ENCODE measurements at places on chromosomes 3 and 15. TPM values are rescaled to one million over a fixed set of nuclear protein-coding genes. Genes with fewer than 3 reads are reported as not detected.

The SLC22A14 gene
- 0.13 TPM for total RNA-seq

The CEP152 gene
- total RNA-seq, result 4.2 TPM

The SHC4 gene
- 1.8 TPM for total RNA-seq

The GOLGA6L9 gene
- total RNA-seq, result 0.92 TPM

The CD276 gene
- 29.6 TPM for total RNA-seq

The ISLR gene
- total RNA-seq, result 22.8 TPM

The SERP1 gene
- total RNA-seq, result 47.2 TPM

The FSIP1 gene
- 0.50 TPM for total RNA-seq

The UBA7 gene
- 23.9 TPM for total RNA-seq

The ARID3B gene
- 2.6 TPM for total RNA-seq

The NOX5 gene
- 0.18 TPM for total RNA-seq

The THAP10 gene
- total RNA-seq, result 3.2 TPM

The NR2E3 gene
- total RNA-seq, result not detected

DNA sequence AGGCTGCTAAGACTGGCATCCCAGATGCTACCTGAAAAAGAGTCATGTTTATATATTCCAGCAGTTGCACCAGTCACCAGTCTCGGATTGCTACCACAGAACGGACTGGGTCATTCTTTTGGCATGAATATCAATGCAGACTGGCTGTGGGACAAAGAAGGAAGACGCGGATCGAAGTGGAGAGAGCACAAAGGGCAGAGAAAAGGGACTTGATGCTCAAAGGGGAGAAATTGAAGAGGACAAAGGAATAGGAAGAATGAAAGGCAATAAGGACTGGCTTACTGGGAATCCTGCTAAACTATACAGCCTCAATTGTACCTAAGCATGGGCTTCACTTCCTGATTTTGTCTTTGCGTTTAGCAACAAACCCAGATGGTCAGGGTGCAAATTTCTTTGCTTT is 15.3 kb upstream of the DIS3L start:
- no peak for DNase-seq

DNA sequence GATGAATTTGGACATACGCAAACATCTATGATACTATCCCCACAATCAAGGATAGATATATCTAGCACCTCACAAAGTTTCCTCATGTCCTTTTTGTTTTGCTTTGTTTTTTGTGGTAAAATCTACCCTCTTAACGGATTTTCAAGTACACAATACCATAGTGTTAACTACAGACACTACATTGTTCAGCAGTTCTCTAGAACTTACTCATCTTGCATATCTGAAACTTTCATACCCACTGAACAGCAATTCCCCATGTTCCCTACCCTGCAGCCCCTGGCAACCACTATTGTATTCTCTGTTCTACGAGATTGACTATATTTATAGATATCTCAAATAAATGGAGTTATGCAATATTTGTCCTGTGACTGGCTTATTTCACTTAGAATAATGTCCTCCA is 58.1 kb upstream of the TJP1 start:
- no peak for DNase-seq

DNA sequence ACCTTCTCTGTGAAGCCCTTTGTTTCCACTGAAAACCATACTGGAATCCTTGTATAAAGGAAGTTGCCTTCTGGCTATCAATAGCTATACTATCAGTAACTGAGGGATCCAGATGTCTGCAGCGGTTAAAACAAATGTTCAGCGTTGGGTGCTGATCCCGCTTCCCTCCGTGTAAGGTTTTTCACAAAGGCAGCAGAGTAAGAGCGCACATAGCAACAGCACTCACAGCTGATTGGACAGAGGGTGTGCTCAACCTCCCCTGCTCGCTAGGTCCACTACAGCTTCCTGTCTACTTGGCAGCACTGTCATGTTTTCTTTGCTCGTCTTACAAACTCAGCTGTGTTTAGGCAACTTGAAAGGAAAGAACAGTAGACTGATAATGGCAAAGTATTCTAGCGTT is 27.3 kb downstream of the ATOSA start:
- DNase-seq, result peak; percentile 64

- no peak for DNase-seq
Measured at GRCh38 chr3:151436675-151437446, 24.0 kb downstream of the IGSF10 start.

GRCh38 chr15:74136540-74136813 is 6.1 kb downstream of the ISLR2 start:
- peak; percentile 35 for DNase-seq

- DNase-seq, result no peak
Measured at GRCh38 chr15:93265111-93265556, 176.1 kb upstream of the RGMA start.

GRCh38 chr3:23301819-23302218 is 98.7 kb downstream of the UBE2E2 start:
- DNase-seq, result no peak

- peak; percentile 87 for DNase-seq
Measured at GRCh38 chr15:63041974-63042876, at the start of gene TPM1. Gene TPM1 (plus strand): TSS chr15:63042747. CDS start chr15:63042830, 83 bp downstream.

DNA sequence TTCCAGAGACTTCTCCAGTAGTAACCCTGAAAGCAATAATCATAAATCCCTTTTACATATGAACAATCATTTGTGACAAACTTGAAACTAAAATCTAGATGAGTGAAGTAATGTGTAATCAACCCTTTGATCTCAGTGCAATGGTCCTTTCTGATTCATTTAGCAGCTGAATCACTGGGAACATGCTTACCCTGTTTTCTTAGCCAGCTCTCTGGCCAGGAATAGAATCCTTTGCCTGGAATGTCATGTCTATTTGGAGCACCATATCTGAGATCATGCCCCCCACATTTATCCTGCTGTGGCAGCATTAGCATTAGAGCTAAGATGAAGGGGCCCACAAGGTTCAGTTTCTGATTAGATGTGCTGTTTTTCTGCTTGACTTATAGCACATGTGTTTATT is 309.8 kb downstream of the OXSM start:
- DNase-seq, result no peak

DNA sequence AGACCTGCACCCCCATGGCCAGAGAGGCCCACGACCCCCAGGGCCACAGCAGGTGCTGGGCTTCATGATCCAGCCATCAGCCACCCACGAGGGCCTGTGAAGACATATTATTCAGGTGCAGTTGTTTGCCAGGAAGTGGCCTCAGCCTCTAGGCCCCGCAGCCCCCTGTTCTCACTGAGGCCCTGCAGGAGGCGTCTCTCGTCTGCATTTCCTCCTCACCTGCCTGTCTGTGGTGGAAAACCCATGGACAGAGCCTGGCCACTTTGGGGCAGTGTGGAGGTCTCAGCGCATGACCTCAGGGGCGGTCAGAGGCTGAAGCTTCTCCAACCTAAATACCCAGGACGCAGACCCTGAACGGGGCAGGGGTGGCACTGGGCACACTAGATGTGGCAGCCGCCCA is 18.6 kb downstream of the UROC1 start:
- DNase-seq, result no peak

- no peak for DNase-seq
Measured at GRCh38 chr3:47004369-47005211, 25.1 kb downstream of the NBEAL2 start.

DNA sequence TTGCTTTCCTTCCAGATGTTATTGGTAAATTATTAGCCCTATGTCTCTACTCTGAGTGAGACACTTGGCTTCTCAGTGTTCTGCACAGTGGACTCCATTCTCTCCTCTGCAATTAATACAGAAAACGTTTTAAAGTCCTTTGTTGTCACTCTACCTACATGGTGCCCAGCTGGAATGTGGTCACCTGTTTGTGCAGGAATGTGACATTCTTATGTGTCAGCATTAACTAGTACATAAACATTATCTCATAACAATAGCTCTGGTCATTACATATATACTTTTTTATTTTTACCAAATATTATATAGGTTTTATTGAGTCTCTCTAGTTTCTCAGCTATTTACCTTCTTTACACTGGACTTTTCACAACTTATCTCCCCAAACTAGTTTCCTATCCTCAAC is 147.0 kb upstream of the KCNMB2 start:
- DNase-seq, result no peak

- no peak for DNase-seq
Measured at GRCh38 chr3:47762233-47762632, 19.5 kb downstream of the SMARCC1 start.

GRCh38 chr3:61595826-61596225 is 34.5 kb downstream of the PTPRG start:
- DNase-seq, result no peak

DNA sequence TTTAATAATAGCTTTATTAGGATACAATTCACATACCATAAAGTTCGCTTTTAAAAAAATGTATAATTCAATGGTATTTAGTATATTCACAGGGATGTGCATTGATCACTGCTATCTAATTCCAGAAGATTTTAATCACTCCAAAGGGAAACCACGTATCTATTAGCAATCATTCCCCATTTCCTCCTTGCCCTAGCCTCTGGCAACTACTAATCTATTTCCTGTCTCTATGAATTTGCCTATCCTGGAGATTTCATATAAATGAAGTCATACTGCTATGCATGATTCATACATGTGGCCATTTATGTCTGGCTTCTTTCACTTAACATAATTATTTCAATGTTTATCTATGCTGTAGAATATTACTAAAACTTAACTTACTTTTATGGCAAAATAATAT is 32.0 kb upstream of the CASR start:
- no peak for DNase-seq

GRCh38 chr3:195909644-195910498 is 1.5 kb upstream of the TNK2 start:
- peak; percentile 87 for DNase-seq

DNA sequence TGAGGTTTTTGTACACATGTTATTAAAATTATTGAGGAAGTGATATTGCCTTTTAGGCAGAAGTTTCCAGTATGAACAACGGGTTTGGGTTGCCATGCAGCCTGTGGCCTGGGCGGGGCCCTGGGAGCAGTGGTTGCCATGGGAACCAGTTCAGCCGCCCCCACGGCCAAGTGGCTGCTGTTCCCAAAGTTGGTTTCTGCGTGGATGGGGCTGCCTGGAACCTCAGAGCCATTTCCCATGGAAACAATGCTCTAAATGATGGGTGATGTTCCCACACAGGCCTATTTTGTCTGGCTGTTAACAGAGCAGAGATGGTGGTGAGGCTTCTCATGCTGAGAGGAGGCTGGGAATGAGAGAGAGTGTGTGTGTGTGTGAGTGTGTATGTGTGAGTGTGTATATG is 19.5 kb downstream of the MRAS start:
- peak; percentile 78 for DNase-seq

GRCh38 chr3:66592927-66593625 is 92.3 kb upstream of the LRIG1 start:
- DNase-seq, result no peak

GRCh38 chr15:73683257-73683776 is 866 bp upstream of the CD276 start:
- DNase-seq, result no peak

DNA sequence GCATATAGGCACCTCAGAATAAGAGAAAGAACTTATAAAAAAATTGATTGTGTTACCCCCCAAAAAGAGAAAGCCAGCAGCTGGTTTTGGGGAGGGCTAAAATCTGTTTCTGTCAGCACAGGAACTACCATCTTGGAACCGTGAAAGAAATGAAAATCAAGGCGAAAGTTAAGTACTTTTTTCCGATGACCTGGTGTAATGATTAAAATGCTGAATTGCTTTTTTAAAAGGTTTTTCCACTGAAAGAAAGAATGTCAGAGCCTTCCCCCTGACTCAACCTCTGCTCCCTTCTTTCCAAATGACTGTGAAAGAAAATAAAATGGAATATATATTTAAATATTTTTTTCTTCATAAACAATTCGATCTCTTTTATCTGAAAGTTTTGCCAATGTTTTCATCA is 570.5 kb upstream of the CFAP20DC start:
- no peak for DNase-seq

DNA sequence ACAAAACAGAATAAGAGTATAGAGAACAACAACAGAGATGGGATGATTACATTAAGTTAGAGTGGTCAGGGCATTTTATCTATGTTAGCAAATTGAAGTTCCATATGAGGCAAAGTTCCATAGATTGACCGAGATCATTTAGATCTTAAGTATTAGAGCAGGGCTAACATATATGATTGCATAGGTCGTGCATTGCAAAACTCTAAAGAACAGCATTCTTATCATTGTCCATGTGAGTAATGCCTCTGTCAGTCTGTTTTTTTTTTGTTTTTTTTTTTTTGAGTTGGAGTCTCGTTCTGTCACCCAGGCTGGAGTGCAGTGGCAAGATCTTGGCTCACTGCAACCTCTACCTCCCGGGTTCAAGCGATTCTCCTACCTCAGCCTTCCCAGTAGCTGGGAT is 341.7 kb upstream of the KCNH8 start:
- no peak for DNase-seq

DNA sequence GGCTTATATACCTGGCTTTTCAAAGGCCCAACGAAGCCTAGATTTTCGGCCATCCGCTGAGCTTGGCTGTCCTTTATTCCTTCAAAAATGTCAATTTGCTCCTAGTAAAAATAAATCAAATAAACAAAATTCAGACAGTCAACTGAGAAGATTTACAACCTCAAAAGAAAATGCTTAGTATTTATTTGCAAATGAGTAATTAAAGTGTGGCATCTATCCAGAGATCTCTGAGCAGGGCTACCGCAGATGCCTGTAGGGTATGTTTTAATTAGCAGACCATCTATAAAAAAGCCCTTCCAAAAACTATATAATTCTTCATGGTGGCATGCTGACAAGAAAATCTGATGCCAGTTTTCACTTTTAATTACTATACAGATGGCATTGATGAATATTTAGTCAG is 136.2 kb downstream of the SUCLG2 start:
- no peak for DNase-seq

DNA sequence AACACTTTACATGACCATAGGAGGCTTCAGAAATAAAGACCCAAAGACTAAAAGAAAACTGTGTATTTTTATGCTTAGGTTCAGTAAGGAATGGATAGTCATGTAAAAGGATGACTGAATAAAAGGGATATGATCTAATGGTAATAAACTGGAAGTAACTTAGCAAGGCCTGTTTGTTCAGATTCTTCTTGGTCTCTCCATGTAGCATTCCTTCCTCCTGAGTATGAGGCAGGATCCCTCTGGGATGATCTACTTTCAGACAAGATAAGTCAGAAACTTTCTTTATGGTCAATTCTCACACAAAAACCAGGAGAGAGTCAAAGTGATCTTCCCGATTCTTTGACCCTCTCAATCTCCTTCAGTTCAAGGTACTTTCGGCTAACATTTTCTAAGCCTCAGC is 340.8 kb upstream of the DCBLD2 start:
- DNase-seq, result no peak

GRCh38 chr3:294581-294980 is 98.0 kb downstream of the CHL1 start:
- no peak for DNase-seq

- no peak for DNase-seq
Measured at GRCh38 chr3:112930771-112931170, 44.1 kb downstream of the CD200R1 start.

All from left cardiac atrium (tissue), 4 donors.